Activated T-cell treated with anti-CD3 and anti-CD28 coated beads for 24 hours (primary cell): ENCODE measurements at places on chromosomes 1 and 21.

- no peak for DNase-seq
Measured at GRCh38 chr1:58874757-58875755, 91.2 kb upstream of the JUN start.

GRCh38 chr1:15510611-15511405 is 13.2 kb downstream of the CASP9 start:
- DNase-seq, result no peak

DNA sequence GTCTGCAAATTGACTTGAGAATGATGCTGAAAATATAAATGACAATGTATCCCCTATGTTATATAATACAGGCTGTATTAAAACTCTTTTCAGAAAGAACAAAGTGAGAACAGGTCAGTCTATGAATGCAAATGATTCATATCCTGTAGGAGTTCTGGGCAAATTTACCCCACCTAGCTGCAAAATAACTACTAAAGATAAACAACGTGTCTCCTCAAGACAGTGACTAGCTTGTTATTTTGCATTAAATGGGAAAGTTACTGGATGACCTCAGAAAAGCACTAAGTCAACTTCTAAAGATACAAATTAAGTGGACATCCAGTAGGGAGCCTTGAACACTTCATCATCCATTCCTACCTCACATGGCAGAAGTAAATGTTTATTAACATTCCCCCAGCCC is 11.1 kb downstream of the RNF19B start:
- no peak for DNase-seq

DNA sequence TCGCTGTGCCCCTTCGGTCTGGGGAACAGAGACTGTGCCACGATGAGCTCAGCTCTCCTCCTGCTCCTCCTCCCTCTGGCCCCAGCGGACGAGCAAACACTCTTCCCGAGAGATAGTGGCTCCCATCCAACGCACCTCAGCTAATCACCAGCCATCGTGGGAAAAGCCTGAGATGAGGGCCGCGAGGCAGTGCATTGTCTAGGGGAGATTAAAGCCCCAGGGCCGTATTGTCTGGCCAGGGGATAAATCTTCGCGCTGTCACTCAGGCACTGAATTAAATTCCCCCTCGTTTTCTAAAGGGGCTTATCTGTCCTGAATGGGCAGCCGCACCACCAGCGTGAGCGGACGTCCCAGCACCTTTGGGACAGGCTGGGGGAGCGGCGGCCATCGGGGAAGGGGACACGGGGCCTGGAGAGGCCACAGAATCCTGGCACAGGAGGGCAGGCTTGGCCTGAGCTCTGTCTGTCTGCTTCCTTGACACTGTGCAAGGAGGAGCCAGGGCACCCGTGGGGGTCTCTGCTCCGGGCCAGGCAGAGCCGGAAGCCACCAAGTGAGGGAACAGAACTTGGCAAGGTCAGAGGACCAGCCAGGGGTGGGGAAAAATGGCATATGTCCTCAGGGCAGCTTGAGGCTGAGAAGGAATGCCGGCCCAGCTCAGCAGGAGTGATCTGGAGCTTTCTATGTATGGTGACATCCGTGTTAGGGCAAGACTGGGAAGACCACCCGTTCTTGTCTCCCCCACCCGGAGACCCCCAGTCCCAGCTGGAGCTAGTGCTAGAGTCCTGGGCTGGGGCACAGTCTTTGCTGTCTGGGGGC is 32.3 kb downstream of the PRDM16 start:
- DNase-seq, result no peak

DNA sequence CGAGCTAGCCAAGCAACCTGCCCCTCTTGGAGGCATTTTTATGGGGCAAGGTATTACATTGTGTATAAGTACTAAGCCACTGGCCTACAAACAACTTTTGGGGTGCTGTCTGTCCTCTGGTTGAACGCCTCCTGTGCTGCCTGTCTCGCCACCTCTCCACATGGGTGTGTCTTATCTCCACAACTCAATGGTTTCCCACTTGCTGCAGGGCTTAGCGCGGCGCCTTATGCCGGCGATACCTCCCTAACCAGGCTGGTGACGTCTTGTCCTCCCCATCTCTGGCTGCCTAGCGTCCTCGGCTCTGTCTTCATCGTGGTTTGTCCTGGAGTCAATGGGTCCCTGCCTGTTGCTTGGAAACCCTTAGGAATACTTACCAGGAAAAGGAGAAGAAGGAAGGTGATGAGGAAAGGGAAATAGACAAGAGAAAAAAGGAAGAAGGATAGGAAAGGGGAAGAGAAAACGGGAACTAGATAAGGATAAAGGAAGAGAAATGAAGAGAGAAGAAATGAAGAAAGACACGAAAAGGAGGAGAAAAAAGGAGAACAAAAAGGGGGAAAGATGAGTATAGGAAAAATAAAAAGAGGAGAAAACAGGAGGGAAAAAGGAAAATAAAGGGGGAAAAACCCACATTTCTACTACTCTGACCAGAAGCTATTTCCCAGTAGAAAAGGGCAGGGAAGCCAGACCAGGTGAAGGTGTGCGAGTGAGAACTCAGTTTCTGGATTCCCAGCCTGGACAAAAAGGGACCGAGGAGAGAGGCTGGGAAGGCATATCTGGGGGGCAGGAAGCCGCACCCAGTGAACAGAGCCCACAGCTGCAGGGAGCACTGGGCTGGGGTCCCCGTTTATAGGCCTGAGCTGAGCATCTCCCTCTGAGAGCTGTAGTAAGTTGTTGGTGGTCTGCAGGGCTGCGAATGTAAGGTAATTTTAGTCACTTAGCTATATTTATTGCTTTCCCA is 86.2 kb downstream of the CLIC6 start:
- DNase-seq, result no peak
